Activated CD4-positive, alpha-beta memory T cell treated with anti-CD3 and anti-CD28 coated beads for 36 hours (primary cell): ENCODE measurements at places on chromosomes 16 and 17. TPM values are rescaled to one million over a fixed set of nuclear protein-coding genes. Genes with fewer than 3 reads are reported as not detected.

GRCh38 chr17:61447358-61447757 lies 4.9 kb upstream of the TBX4 start:
- no peak for DNase-seq

GRCh38 chr16:3490911-3491629 lies 4.2 kb downstream of the C16orf90 start:
- DNase-seq: peak; percentile 26

DNA sequence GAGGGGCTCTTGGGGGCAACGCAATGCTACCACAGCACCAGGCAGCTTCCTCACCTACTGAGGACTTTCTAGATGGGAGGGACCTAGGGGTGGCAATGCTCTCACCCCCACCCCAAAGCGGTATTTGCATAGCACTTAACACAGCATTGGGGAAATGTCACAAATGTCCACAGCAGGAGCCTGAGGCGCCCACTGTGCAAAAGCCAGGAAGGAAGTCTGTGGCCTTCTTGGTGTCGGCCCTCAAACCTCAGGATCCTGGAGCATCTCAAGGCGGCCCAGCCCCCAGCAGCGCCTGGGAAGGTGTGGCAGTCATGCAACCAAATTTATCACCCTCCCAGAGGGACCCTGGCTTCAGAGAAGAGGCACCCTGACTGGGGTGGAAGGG lies 45.3 kb downstream of the WNT3 start:
- no peak for DNase-seq

- no peak for DNase-seq
Observed at GRCh38 chr17:57480438-57481196, 224.3 kb downstream of the MSI2 start.

DNA sequence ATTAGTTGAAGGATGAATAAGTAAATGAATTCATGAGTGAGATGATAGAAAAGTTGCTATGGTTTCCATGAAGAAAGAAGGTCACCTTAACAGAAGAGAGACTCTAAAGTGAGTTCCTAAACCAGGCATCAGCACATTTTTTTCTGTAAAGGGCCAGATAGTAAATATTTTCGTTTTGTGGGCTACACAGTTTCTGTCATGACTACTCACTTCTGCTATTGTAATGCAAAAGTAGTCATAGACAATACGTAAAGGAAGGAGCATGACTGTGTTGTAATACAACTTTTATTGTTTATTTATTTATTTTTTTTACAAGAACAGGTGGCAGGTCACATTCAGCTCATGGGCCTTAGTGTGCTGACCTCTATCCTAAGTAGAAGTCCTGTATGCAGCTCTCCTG lies 426.1 kb upstream of the DYNLRB2 start:
- no peak for DNase-seq

DNA sequence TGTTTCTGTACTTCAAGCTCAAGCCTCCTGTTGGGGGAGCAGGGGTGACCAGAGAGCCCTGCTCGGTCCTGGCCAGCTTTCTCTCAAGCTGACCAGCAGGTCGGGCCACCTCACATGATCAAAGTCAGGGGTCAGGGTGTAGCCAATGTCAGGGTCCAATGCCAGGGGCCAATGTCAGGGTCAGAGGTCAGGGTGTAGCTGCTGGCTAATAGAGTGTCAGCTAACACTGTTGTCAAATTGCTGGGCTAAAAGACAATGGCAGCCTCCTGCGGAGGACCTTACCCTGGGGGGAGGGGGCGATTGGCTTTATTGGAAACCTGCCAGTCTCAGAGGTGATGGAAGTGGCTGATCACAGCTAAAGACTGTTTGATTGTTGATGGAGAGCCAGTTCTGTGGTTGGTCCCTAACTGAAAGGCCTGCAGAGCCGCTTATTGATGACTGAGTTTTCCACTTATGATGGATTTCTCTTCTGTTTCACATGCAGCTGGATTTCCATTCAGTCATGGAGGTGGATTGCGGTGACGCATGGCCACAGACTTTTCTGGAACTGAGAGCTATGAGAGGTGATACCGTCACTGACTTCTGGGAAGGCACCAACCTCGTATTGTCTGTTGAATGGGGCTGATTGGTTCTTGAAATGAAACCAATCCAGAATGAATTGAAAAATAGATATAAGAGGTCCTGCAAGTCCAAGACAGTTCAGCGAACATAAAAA lies 97.4 kb upstream of the ZFHX3 start:
- DNase-seq: no peak

GRCh38 chr16:81528256-81528655 lies 83.6 kb downstream of the CMIP start:
- DNase-seq: no peak

- DNase-seq: no peak
Observed at GRCh38 chr16:61014869-61015268, 1021.4 kb downstream of the CDH8 start.

- no peak for DNase-seq
Observed at GRCh38 chr17:74599023-74599399, 6.9 kb upstream of the CD300LD start.

GRCh38 chr17:10557422-10557821 lies 8.0 kb upstream of the MYH2 start:
- DNase-seq: no peak

- DNase-seq: no peak
Observed at GRCh38 chr17:16569358-16569712, 331 bp upstream of the ZNF287 start.

DNA sequence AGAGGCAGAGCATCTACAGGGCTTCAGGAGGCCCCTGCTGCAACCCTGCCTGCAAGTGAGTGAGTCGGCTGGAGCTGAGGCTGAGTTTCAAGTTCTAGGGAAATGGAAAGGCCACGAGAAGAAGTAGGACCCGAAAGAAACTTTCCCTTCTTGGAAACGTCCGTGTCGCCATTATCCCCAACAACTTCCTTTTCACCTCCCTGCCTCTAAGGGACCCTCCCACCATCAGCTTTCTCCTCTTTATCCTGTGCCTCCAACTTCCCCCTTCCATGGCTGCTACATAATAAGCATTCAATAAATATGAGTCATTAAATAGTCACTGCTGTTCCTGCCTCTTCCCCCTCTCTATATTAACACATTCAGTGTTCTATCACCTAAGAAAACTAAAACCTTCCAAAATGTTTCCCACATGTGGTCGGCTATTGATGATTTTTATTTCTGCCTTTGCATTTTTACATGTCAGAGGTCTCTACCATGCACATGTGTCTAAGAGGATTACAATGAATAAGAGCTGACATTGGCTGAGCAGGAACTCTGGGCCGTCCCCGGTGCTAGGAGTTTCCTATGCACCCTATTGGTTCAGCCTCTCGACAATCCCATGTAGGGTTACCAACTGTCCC lies 115.9 kb upstream of the TNRC6C start:
- peak; percentile 51 for DNase-seq

DNA sequence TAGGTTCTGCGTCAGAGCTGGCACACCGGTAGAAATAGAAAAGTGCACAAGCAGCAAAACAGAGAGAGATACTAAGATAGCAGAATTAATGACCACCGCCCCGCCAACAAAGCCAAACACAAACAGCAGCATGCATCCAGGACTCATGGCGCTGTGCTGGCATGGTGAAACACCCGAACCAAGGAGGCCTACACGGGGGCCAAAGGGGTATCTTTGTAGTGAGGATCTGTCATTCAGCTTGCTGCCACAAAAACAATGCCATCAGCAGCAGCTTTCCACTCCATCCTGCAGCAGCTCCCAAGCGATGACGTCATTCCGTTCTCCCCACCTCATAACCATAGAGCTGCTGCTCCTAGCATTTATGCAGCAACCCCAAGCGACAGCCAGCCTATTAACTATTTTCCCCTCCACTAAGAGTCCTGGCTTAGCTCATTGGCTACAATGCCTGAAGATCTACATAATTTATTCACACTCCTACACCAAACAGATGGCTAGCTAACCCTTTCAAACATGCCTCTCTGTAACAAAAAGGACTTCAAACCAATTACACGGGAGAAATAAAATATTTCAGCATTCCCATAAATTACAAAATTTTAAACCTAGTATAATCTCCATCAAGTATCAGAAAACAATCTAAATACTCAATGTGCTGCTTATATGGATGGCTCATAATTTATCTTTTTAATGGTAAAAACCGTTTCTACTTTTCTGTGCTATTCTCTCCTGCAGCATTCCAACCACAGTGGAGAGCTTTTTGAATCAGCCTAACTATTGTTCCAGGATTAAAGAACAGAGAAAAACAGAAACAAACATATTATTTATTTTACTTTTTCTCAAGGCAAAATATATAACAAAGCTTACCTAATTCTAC lies 73.9 kb downstream of the SPAG9 start:
- no peak for DNase-seq

DNA sequence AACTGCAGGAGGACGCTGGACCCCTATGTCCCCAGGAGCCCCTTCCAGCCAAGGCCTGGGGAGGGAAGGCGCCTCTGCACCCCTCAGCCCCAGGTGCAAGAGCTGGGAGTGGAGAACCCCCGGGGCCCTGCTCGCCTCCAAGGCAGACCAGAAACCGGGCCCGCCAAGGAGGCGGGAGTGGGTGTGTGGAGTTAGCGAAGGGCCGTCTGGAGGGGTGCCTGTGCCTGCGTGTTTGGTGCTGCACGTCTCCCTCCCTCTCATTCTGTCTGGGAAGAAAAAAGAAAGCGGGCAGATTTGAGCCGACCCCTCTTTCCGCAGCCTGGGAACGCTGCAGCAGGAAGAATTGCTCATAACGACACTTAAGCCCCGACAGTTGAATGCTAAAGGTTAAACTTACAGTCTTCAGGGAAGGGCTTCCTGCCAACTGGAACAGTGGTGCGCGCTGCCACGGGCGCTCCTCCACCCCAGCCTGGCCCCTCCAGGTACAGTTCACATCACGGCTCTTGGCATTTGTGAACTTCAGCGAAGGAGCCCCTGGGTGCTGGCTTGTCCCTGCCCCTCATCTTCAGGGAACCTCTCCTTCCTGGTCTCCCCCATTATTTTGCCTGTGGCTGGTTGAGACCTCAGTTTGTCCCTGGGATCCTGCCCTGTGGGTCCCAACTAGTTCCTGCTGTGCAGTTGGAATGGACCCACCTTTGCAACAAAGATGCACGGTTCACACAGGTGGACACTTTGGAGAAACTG lies 19.2 kb upstream of the ZFHX3 start:
- DNase-seq: no peak

GRCh38 chr16:48323783-48324775 lies 61.1 kb downstream of the SIAH1 start:
- no peak for DNase-seq

DNA sequence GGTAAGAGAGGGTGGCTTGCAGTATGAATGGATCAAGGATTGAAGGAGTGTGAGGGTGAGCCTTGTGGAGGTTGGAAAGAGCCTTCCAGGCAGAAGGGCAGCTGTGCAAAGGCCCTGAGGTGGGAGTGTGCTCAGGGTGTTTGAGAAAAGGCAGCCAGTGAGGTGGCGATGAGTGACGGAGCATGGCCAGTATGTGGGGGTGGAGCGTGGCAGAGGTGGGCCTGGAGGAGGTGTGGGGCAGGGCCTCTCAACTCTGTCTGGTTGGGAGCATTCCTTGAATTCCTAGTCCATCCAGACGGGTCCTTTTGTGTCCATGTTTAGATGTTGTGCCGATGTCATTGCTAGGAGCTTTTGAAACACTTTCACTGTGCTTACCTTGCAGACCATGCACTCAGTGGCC lies 51.3 kb downstream of the EPN2 start:
- DNase-seq: no peak

- peak; percentile 51 for DNase-seq
Observed at GRCh38 chr17:48374650-48375230, 55.3 kb downstream of the SKAP1 start.

DNA sequence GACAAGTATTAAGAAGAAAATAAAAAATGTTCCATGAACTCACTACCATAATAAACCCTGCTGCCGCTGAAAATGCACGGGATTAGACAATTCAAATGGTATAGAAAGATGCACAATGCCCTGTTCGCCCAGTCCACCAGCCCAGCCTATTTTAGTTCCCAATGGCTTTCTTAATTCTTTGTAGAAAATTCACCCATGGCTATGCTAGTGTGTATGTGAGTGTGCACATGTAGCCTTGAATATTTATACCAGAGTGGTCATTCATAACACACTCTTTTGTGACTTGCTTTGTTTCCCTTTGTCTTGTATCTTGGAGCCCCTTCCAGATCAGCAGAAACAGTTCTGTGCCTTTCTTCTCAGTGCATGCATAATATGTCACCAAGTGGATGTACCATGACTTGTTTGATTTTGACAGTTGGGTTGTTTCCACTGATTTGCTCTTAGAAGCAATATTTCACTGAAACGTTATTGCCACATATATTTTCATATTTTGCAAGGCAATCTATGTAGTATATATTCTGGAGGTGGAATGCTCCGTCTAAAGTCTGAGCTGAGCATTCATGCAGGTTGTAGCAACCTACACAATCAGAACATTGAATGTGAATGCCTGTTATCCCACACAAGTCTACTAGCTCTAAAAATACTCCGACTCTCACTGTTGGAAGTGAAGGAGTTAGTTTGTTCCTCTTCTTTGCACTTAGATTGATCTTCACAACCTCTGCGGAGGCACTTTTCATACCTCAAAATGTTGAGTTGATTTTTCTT lies 383.0 kb upstream of the EEF2KMT start:
- DNase-seq: no peak

DNA sequence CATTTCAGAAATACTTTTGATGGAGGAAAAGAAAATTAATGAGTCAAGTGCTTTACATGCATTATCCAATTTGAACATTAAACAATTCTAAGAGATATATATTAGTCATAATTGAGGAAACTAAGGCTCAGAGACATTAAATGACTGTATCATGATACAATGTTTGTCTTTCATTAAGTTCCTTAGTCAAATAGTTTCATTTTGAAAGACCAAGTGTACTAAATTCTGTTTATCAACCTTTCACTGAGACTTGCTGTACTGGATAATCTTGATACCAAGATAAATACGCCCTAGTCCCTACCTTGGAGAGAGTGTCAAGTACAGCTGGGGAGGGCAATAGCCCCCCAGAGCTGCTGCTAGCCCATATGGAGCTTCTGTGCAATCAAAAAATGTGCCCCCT lies 24.2 kb downstream of the TOM1L2 start:
- no peak for DNase-seq

DNA sequence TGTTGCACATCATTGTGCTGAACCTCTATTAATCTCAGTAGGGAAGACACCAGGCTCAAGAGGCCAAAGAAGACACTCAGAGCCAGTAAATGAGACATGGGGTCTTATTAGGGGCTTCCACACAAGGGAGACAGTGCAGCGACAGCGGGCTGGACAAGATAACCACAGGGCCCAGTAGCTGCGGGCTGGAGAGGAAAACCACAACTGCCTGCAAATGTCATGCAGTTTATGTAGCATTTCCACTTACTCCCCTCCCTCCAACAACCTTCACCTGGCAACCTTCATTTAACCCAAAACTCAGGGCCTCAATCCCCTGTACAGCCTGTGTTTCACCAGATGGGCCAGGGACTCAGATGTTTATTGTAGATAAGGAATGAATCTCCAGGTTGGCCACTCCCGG lies 185.6 kb downstream of the UTP18 start:
- no peak for DNase-seq

- DNase-seq: no peak
Observed at GRCh38 chr16:22814711-22815105, 746 bp downstream of the HS3ST2 start.

GRCh38 chr16:88662222-88662842 lies 559 bp downstream of the MVD start:
- DNase-seq: peak; percentile 45

The VASN gene
- not detected for total RNA-seq

The FN3K gene
- 2.3 TPM for total RNA-seq

The ATP2C2 gene
- not detected for total RNA-seq

The CRISPLD2 gene
- 0.19 TPM for total RNA-seq

The CACNG5 gene
- total RNA-seq: not detected

The CIITA gene
- total RNA-seq: 3.2 TPM

The UTS2R gene
- not detected for total RNA-seq

The SP2 gene
- 17.2 TPM for total RNA-seq

The ACSM2A gene
- not detected for total RNA-seq

The NOL3 gene
- total RNA-seq: 20.1 TPM

The CNGB1 gene
- total RNA-seq: not detected

The SLC25A19 gene
- total RNA-seq: 62.3 TPM

The CD300LG gene
- not detected for total RNA-seq
